ENCODE measurements at places on chromosomes 1 and 21.

GRCh38 chr1:245475126-245475525 lies 320.3 kb downstream of the KIF26B start:
- H3K27ac ChIP-seq: no peak overlapping the region
- no peaks in the 10 kb centered on the region for H3K4me1 ChIP-seq
- H3K4me3 ChIP-seq: no peak overlapping the region
- H3K27me3 ChIP-seq: peaks cover 14% of the 10 kb centered on the region
- no peak for DNase-seq

GRCh38 chr1:88731475-88732269 lies 47.6 kb downstream of the PKN2 start:
- no peak overlapping the region for H3K27ac ChIP-seq
- DNase-seq: no peak
- H3K4me1 ChIP-seq: peaks cover 20% of the 10 kb centered on the region
- H3K27me3 ChIP-seq: no peaks in the 10 kb centered on the region
- H3K4me3 ChIP-seq: no peak overlapping the region

- no peak overlapping the region for H3K27ac ChIP-seq
- peaks cover 8% of the 10 kb centered on the region for H3K4me1 ChIP-seq
- DNase-seq: no peak
Observed at GRCh38 chr1:116878804-116879477, 30.8 kb upstream of the PTGFRN start.

GRCh38 chr1:29542548-29542947 lies 306.2 kb downstream of the PTPRU start:
- H3K27me3 ChIP-seq: peaks cover 9% of the 10 kb centered on the region
- H3K27ac ChIP-seq: no peak overlapping the region
- DNase-seq: no peak
- no peak overlapping the region for H3K4me3 ChIP-seq

DNA sequence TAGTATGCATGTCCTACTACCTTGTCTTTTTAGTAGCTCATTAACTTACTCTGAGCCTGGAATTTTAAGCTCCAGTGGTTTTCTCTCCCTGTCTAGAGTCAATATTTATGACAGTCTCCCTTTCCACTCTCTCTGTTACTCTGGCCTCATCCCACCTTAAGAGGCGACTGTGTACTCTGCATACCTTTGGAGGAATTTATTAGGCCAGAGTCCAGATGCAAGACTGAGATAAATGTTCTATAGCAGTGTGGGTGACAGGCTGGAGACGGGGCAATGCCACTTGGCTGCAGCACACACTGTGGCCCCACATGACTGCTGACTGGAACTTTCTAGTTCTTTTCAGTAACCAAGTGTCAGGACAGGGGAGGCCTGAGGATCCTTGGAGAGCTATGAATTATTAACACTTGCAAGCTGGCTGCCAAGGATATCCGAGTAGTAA lies 4.1 kb upstream of the PDZK1 start:
- H3K27me3 ChIP-seq: peaks cover 10% of the 10 kb centered on the region
- no peak overlapping the region for H3K4me3 ChIP-seq
- no peak overlapping the region for H3K27ac ChIP-seq
- DNase-seq: no peak

DNA sequence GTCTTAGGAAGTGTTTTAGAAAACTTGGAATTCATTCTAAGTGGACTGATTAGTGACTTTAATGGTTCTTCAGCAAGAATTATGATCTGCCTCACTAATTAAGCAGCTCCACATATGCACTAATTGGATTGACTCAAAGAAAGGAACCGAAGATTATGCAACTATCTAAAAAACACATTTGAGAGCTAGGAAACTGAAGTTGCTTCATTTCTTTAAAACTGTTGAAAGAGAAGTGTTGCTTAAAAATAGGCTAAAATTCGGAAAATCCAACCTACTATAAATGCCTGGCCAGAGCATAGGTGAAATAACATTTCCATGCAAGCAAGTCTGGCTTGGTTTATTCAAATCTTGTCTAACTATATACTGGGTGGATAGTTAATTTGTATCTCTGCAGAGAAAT lies 502.9 kb upstream of the ZRANB2 start:
- H3K36me3 ChIP-seq: no peaks in the 10 kb centered on the region
- H3K27me3 ChIP-seq: no peaks in the 10 kb centered on the region

DNA sequence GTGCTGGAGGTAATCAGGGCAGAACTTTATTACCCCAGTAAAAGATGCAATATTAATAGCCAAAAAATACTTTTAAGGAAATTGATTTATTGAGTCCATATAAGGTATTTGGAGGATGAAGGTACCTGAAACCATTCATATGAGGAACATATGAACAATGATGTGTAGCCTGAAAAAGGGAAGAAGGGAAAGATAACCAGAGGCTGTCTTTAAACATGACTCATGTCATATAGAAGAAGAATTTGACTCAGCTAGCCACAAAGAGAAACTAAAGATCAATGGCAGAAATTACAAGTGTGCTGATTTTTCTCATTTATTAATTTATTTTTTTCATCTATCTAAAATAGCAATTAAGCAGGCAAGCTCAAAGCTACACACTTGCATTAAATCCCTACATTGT lies 136.2 kb upstream of the DUSP10 start:
- H3K4me1 ChIP-seq: peaks cover 2% of the 10 kb centered on the region
- H3K4me3 ChIP-seq: no peak overlapping the region
- no peaks in the 10 kb centered on the region for H3K27me3 ChIP-seq
- H3K27ac ChIP-seq: no peak overlapping the region

- H3K4me1 ChIP-seq: peaks cover 33% of the 10 kb centered on the region
- H3K36me3 ChIP-seq: peaks cover 12% of the 10 kb centered on the region
- peak within 1 kb of the TSS; percentile 100 for H3K27ac ChIP-seq
- peak; percentile 72 for DNase-seq
Observed at GRCh38 chr1:93878889-93879586, at the start of gene DNTTIP2. Gene DNTTIP2 (minus strand): TSS chr1:93879206. CDS start chr1:93879148, 58 bp downstream.

DNA sequence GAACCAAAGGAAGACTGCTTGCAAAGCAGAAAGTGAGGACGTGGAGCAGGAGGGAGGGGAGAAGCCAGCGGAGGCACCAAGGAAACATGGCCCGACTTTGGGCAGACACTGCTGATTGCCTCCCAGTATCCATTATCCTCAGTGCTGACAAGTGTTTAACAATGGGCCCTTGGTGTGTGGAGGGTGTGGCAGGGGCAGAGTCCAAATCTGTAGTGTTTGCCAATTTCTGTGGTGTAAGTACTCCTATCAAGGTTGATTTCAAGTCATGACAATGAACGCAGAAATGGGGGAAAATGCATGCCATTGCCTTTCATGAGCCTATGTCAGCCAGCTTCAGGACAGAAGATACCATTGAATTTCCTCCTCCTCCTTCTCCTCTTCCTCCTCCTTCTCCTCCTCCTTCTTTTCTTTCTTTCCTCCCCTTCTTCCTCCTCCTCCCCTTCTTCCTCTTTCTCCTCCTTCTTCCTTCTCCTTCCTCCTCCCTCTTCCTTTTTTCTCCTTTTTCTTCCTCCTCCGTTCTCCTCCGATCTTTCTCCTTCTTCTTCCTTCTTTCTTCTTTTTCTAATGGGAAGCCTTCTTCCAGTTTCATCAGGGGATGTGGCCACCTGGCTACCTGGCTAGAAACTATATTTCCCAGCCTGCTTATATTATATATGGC lies 10.3 kb upstream of the PHC2 start:
- DNase-seq: no peak
- peaks cover 4% of the 10 kb centered on the region for H3K4me1 ChIP-seq
- peaks cover 6% of the 10 kb centered on the region for H3K36me3 ChIP-seq
- no peak overlapping the region for H3K4me3 ChIP-seq

DNA sequence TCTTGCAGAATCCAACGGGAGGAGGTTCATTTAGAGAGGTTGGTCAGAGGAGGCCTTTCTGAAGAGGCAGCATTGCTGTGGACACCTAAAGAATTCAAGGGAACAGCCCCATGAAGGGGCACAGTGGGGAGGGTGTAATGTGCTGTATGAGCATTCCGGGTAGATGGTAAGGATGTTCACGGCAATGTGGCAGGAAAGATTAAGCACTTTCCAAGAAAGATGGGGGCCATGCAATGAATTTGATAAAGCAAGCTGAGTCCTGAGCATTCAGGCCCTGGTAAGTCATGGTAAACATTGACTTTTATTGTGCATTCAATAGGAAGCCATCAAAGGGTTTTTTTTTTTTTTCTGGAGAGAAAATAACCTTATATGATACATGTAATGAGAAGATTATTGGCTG lies 166.6 kb downstream of the GREM2 start:
- H3K4me3 ChIP-seq: no peak overlapping the region
- peaks cover 56% of the 10 kb centered on the region for H3K27me3 ChIP-seq
- H3K27ac ChIP-seq: no peak overlapping the region
- no peaks in the 10 kb centered on the region for H3K4me1 ChIP-seq
- H3K36me3 ChIP-seq: no peaks in the 10 kb centered on the region
- no peak for DNase-seq

DNA sequence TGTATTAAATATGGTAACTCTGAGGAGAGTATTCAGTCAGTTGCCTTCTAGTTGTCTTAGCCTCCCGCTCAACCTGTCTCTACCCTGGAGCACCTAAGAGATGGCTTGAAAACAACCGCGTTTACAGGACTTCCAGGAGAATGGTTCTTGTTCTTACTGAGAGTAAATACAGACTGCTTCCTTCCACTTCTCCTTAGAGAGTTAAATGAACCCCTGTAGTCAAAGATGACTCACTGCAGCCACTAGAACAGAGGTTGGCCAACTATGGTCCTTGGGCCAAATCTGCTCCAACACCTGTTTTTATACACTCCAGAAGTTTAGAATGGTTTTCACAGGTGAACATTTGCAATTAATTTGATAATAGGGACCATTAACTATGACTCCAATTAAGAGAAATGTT lies 60.1 kb upstream of the ASB17 start:
- no peak overlapping the region for H3K4me3 ChIP-seq
- H3K27ac ChIP-seq: no peak overlapping the region
- no peaks in the 10 kb centered on the region for H3K4me1 ChIP-seq
- no peak for DNase-seq
- H3K36me3 ChIP-seq: no peaks in the 10 kb centered on the region
- H3K27me3 ChIP-seq: peaks cover 5% of the 10 kb centered on the region
